ENCODE measurements at places on chromosomes 4 and X.

GRCh38 chrX:43663173-43663572, 7.1 kb downstream of the MAOA start:
- DNase-seq: no peak

- DNase-seq: no peak
Measured at GRCh38 chr4:82648356-82648755, 86.6 kb upstream of the TMEM150C start.

- no peak for DNase-seq
Measured at GRCh38 chr4:152951348-152951747, 15.2 kb downstream of the FHDC1 start.

- no peak for DNase-seq
Measured at GRCh38 chr4:184174571-184175488, 42.8 kb downstream of the ENPP6 start.

DNA sequence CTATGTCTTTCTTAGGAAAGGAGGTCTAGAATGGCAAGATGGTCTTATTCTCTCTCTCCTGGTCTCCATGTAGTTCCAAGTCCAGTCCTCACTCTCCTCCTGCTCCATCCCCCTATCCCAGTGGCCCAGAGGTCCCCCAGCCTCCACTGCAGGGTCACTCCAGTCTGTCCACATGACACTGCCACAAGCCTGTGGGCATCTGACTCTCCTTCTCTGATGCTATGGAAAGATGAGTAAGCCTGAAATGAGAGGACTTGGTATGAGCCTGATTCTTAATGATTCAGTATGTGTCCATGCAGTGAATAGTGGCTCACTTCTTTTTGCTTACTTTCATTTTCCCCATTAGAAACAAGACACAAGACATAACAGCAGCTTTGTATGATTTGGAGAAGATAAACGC, 516.8 kb upstream of the ADGRL3 start:
- DNase-seq: no peak

- DNase-seq: no peak
Measured at GRCh38 chr4:87316961-87317360, 5.7 kb downstream of the HSD17B13 start.
